ENCODE measurements at places on chromosomes 11 and 22. TPM values are rescaled to one million over a fixed set of nuclear protein-coding genes. Genes with fewer than 3 reads are reported as not detected.

PRRG4 gene
- total RNA-seq = 15.0 TPM

PNPLA5 gene
- not detected for total RNA-seq

SLC6A5 gene
- not detected for total RNA-seq

TSPAN18 gene
- 8.4 TPM for total RNA-seq

PRSS23 gene
- 11.9 TPM for total RNA-seq

P2RX6 gene
- 0.63 TPM for total RNA-seq

OR8G1 gene
- not detected for total RNA-seq

STX3 gene
- 24.9 TPM for total RNA-seq

MMP27 gene
- not detected for total RNA-seq

TMEM179B gene
- total RNA-seq = 97.1 TPM

MOGAT2 gene
- not detected for total RNA-seq

LINC01488 gene
- total RNA-seq = not detected

OR4X1 gene
- not detected for total RNA-seq

SLCO2B1 gene
- 160 TPM for total RNA-seq

GRCh38 chr22:46116491-46116958 is 33.8 kb upstream of the PPARA start:
- H3K4me1 ChIP-seq = peaks cover 25% of the 10 kb centered on the region
- no peak overlapping the region for H3K4me3 ChIP-seq
- no peaks in the 10 kb centered on the region for H3K27me3 ChIP-seq

GRCh38 chr11:45752106-45752505 is 52.8 kb upstream of the SLC35C1 start:
- H3K4me3 ChIP-seq = no peak overlapping the region
- DNase-seq = no peak
- no peak overlapping the region for H3K27ac ChIP-seq
- H3K27me3 ChIP-seq = peaks cover 8% of the 10 kb centered on the region

DNA sequence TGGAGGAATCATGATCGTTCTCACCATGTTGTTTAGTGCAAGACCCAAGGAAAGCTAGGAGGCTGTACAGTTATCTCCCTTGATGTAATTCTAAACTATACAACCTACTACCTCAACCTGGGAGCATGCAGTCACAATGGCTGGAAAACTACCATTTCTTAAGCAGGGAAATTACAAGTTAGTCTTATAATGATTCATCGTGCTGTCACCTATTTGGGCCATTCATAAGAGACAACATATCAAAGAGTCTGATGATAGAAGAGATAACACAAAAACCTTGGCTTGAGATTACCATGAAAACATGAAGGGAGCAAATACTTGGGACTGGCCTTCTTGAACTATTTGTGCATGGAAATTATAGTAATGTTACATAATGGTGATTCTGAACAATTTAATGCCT is 30.5 kb upstream of the BLID start:
- H3K4me3 ChIP-seq = no peak overlapping the region
- H3K27me3 ChIP-seq = no peaks in the 10 kb centered on the region
- H3K27ac ChIP-seq = no peak overlapping the region
- DNase-seq = no peak
- H3K36me3 ChIP-seq = no peaks in the 10 kb centered on the region

DNA sequence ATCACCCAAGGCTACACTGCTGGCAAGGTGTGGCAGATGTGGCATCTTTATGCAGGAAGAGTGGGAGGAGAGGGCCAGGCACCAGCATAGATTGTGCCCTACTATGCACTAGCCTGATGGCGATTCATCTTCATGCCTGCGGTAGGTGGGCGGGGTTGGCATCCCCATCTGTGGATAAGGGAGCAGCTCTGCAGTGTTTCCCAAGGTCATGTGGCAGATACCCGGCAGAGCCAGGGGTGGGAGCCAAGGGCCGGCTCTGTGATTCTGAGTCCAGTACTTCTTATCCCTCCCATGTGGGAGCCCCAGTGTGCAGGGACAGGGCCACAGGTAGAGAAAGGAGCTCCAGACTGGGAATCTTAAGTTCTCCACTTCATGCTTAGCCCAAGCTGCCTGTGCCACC is 20.0 kb downstream of the CD82 start:
- H3K27ac ChIP-seq = no peak overlapping the region
- no peaks in the 10 kb centered on the region for H3K4me1 ChIP-seq
- no peak for DNase-seq
- H3K27me3 ChIP-seq = no peaks in the 10 kb centered on the region
- no peak overlapping the region for H3K4me3 ChIP-seq

GRCh38 chr11:7088921-7089320 is at the start of gene RBMXL2:
RBMXL2 (plus strand) TSS chr11:7088998; CDS start chr11:7089121, 123 bp downstream.
- DNase-seq = no peak

- no peaks in the 10 kb centered on the region for H3K36me3 ChIP-seq
- no peak overlapping the region for H3K27ac ChIP-seq
- H3K4me1 ChIP-seq = peaks cover 9% of the 10 kb centered on the region
- H3K27me3 ChIP-seq = no peaks in the 10 kb centered on the region
- no peak for DNase-seq
- no peak overlapping the region for H3K4me3 ChIP-seq
Measured at GRCh38 chr22:23149743-23150238, 4.5 kb downstream of the RAB36 start.

GRCh38 chr11:65065851-65066250 is 7.5 kb upstream of the NAALADL1 start:
- no peak overlapping the region for H3K27ac ChIP-seq
- H3K36me3 ChIP-seq = no peaks in the 10 kb centered on the region
- H3K4me3 ChIP-seq = no peak overlapping the region
- DNase-seq = no peak
- no peaks in the 10 kb centered on the region for H3K27me3 ChIP-seq

DNA sequence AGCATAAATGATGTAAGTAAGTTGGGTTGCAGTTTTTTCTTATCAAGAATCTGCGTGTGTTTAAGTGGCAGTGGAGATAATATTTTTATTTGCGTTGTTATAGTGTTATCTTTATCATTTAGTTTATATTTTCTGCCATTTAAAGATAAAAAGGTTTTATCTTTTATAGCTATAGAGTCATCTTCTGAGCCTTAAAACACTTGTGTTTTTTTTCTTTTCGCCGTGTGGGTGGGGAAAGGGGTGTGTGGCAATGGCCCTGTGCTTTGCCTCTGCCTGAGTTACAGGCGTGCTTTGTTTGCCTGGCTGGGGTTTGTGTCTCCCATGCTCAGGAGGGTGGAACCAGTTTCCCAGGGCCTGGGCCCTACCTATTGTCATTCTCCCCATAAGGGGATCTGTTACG is 16.2 kb downstream of the ARHGEF12 start:
- DNase-seq = no peak
- H3K4me1 ChIP-seq = no peaks in the 10 kb centered on the region

DNA sequence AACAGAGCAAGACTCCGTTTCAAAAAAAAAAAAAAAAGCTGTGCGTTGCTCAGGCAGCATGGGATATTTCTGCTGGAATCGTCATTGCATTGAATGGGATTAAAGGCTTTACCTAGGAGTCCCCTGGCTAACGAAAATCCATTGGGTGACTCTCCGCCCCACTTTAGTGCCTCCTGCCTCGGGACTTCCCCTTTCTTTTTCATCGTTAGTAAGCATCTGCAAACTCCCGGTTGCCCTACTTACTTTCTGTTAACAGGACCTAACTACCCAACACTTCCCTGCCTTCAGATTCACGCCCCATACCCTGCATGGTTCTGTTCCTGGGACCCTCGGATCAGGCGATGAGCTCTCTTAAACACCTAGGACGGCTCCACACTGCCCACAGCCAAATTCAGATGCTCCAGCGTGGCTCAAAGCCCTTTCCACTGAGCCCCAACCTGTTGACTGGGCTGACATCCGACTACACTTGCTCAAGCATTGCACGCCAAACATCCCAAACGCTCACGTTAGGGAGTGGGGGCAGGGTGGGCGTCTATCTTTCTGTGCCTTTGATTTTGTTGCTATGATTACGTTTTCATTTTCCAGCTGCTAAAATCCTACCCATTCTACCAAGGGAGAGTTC is 143.8 kb downstream of the ST3GAL4 start:
- H3K27ac ChIP-seq = no peak overlapping the region
- peaks cover 35% of the 10 kb centered on the region for H3K27me3 ChIP-seq
- no peak overlapping the region for H3K4me3 ChIP-seq

- no peak overlapping the region for H3K4me3 ChIP-seq
- H3K36me3 ChIP-seq = no peaks in the 10 kb centered on the region
- no peak overlapping the region for H3K27ac ChIP-seq
- no peak for DNase-seq
- no peaks in the 10 kb centered on the region for H3K4me1 ChIP-seq
Measured at GRCh38 chr22:38966942-38967341, 9.5 kb downstream of the APOBEC3A start.

GRCh38 chr11:76162336-76163288 is 43.7 kb downstream of the WNT11 start:
- no peaks in the 10 kb centered on the region for H3K4me1 ChIP-seq
- H3K27me3 ChIP-seq = no peaks in the 10 kb centered on the region
- no peak overlapping the region for H3K27ac ChIP-seq
- no peak for DNase-seq

- no peak overlapping the region for H3K4me3 ChIP-seq
- H3K36me3 ChIP-seq = no peaks in the 10 kb centered on the region
- no peaks in the 10 kb centered on the region for H3K27me3 ChIP-seq
Measured at GRCh38 chr11:130782361-130783222, 133.7 kb downstream of the SNX19 start.

GRCh38 chr11:63951779-63952536 is 13.2 kb downstream of the NAA40 start:
- peaks cover 8% of the 10 kb centered on the region for H3K36me3 ChIP-seq
- DNase-seq = no peak
- H3K4me1 ChIP-seq = no peaks in the 10 kb centered on the region
- no peaks in the 10 kb centered on the region for H3K27me3 ChIP-seq
- no peak overlapping the region for H3K4me3 ChIP-seq

- no peaks in the 10 kb centered on the region for H3K27me3 ChIP-seq
- no peak for DNase-seq
- H3K36me3 ChIP-seq = no peaks in the 10 kb centered on the region
- H3K27ac ChIP-seq = no peak overlapping the region
- no peaks in the 10 kb centered on the region for H3K4me1 ChIP-seq
Measured at GRCh38 chr22:50739279-50739691, 1.3 kb downstream of the ACR start.

GRCh38 chr22:25403811-25404471 is 160.5 kb upstream of the GRK3 start:
- no peaks in the 10 kb centered on the region for H3K36me3 ChIP-seq
- H3K4me1 ChIP-seq = no peaks in the 10 kb centered on the region
- peak overlapping the region; percentile 69 for H3K4me3 ChIP-seq

DNA sequence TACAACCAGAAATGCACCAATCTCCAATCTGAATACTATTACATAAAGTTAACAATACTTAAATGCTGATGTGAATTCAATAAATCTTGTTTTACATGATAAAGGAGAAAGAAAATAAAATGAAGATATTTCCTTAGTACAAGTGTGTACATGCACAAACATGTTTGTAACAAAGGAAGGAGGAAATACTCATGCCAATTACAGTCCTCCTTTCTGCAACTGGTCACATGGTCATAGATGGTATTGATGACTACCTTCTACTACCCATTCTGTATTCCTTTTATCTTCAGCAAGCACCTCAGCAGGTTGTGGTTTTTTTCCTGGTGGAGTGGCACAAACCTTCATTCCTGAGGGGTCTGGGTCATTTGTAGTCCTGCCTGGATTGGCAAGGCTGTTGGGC is 214.2 kb upstream of the GUCY1A2 start:
- H3K4me1 ChIP-seq = no peaks in the 10 kb centered on the region
- H3K4me3 ChIP-seq = no peak overlapping the region
- H3K36me3 ChIP-seq = no peaks in the 10 kb centered on the region
- no peak for DNase-seq
- no peak overlapping the region for H3K27ac ChIP-seq
- H3K27me3 ChIP-seq = no peaks in the 10 kb centered on the region

GRCh38 chr11:12693479-12694182 is 19.4 kb downstream of the TEAD1 start:
- peaks cover 45% of the 10 kb centered on the region for H3K4me1 ChIP-seq
- peak overlapping the region; percentile 68 for H3K27ac ChIP-seq
- H3K27me3 ChIP-seq = no peaks in the 10 kb centered on the region
- H3K36me3 ChIP-seq = no peaks in the 10 kb centered on the region
- DNase-seq = peak; percentile 59

- peaks cover 4% of the 10 kb centered on the region for H3K4me1 ChIP-seq
- no peaks in the 10 kb centered on the region for H3K36me3 ChIP-seq
- no peak for DNase-seq
Measured at GRCh38 chr11:76256448-76256847, 50.1 kb upstream of the WNT11 start.

- H3K4me1 ChIP-seq = peaks cover 6% of the 10 kb centered on the region
- H3K27ac ChIP-seq = peak overlapping the region; percentile 99
- H3K4me3 ChIP-seq = peak overlapping the region; percentile 90
- DNase-seq = no peak
- H3K27me3 ChIP-seq = no peaks in the 10 kb centered on the region
Measured at GRCh38 chr11:95067841-95068219, 1.1 kb downstream of the SRSF8 start.

GRCh38 chr11:21511835-21512440 is 680.9 kb upstream of the ANO5 start:
- no peak overlapping the region for H3K27ac ChIP-seq
- no peak for DNase-seq

DNA sequence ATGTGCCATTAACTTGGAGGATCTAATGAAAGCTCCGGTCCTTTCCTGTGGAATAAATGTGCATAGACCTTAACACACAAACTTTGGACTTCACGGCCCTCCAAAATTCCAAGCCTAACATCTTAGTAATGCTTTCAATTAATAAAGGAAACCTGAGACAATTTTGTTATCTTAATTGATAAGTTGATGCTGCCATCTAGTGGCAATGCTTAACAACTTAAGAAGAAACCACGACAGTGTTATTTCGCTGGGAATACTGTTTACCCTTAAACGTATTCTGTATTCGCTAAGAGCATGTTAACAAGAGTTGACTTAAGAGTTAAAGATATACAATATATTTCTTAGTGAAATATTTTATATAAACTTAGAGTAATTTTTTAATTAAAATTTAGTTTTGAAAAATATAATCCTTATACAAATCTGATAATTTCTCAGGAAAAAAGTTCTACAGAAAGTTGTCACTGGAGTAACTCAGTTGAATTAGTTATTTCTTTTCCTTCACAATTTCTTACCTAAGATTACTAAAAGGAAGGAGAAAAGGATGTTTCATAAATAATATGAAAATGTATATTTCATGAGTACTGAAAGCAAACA is 35.0 kb upstream of the OR9G4 start:
- no peaks in the 10 kb centered on the region for H3K27me3 ChIP-seq
- peak; percentile 10 for DNase-seq
- no peak overlapping the region for H3K4me3 ChIP-seq
- no peaks in the 10 kb centered on the region for H3K36me3 ChIP-seq
- no peaks in the 10 kb centered on the region for H3K4me1 ChIP-seq

- no peak overlapping the region for H3K4me3 ChIP-seq
- no peak overlapping the region for H3K27ac ChIP-seq
- H3K4me1 ChIP-seq = peaks cover 72% of the 10 kb centered on the region
Measured at GRCh38 chr11:12246147-12246546, 131.2 kb upstream of the PARVA start.

Measured in tibial nerve (tissue), 4 donors.